ENCODE measurements at places on chromosomes 3 and 15.

DNA sequence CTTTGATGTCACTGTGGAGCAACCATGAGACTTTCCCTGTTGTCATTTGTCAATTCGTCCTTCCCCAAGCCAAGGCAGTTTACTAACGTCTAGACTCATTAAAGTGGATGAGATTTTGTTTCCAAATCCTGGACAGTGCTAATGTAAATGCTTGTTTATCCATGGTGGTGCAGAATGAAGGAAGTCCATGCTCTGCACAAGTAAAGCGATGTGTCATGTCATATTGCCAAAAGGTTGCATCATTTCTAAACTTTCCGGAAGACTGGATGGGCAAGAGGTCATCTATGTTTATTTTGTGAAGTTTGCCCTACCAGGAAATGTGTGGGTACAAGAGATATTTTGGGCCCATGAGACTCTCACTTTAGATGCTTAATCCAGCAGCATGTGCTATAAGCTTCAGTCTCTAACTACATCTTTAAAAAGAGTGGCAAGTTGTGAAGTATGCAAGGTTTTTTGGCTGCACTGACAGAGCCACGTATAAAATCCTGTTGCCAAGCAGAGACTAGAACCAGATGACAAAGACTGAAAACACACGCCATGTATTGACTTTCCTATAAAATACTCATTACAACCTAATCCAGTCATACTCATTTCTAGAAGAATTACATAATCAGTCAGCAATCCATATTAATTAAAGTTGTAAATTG is 72.1 kb upstream of the FNDC3B start:
- peak; percentile 88 for DNase-seq

- no peak for DNase-seq
These were observed 205.0 kb downstream of the OSBPL10 start for GRCh38 chr3:31776016-31776415.

GRCh38 chr3:161540594-161540993 is 44.0 kb downstream of the OTOL1 start:
- no peak for DNase-seq

DNA sequence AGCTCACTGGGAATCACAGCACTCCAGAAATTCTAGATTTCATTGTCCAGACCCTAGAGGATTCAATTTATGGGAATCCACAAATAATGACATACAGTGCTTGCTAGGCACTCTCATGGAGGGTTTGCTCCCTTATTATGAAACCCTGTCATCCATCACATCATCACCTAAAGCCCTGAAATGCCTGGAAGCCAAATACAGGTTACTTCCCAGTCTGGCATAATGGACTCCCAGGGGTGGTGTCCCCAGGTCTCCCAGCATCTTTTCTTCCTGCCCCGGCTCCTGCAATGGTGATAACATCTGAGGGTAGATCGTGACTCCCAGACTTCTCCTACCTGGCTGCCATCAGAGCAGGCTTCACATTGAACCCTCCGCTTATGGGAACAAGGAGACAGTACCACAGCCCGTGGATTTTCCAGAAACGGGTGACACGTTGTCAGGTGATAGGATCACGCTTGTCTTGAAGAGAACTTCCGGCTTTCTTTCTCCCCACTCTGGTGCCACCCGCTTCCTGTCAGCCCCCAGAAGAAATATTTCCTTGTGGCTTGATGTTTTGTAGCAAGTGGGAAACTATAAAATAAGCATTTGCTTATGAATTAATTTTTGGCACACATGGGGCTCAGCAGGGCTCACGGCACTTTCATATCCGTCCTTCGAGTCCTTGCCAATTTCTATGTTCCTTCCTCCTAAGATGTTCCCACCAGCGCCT is 238.7 kb upstream of the BHLHE40 start:
- no peak for DNase-seq

- DNase-seq, result no peak
These were observed 3.3 kb upstream of the TM6SF1 start for GRCh38 chr15:83104141-83104540.

DNA sequence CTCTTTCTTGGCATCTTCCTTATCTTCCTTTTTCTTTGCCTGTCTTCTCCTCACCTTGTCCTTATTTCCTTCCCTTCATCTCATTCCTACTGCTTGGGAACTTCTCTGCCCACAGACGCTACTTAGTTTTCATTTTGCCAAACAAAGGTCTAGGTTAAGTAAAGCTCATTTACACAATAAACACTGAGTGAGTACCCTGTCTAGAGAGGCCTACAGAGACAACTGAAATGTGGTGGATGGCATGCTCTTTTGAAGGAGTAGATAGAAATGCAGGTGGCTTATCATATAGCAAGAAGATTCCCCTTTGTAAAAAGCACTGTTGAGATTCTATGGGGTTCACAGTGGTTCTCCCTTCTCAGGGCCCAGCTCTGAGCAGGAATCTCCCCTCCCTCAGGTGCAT is 319.0 kb downstream of the CNTN3 start:
- DNase-seq, result no peak

DNA sequence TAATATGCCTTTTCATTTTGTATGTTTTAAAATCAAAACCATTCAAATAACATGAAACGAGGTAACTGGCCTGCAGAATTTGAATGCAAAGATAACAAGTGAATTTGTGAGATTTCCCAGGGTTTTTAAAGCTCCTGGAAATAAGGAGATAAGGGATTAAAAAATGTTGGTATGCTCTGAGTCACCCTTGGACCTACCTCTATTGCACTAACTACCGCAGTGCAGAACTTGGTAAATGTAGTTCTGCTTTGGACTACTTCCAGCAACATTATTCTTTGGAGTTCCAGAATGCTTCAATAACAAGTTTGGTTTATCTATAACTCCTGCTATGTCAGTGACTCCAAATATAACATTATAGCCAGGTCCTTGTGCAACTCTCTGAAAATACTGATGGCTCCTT is 201.7 kb downstream of the GAP43 start:
- DNase-seq, result no peak
